ENCODE measurements at places on chromosomes 7 and 10.
A peak's percentile ranks its signal among the peaks of the same experiment; 100 is the strongest.

DNA sequence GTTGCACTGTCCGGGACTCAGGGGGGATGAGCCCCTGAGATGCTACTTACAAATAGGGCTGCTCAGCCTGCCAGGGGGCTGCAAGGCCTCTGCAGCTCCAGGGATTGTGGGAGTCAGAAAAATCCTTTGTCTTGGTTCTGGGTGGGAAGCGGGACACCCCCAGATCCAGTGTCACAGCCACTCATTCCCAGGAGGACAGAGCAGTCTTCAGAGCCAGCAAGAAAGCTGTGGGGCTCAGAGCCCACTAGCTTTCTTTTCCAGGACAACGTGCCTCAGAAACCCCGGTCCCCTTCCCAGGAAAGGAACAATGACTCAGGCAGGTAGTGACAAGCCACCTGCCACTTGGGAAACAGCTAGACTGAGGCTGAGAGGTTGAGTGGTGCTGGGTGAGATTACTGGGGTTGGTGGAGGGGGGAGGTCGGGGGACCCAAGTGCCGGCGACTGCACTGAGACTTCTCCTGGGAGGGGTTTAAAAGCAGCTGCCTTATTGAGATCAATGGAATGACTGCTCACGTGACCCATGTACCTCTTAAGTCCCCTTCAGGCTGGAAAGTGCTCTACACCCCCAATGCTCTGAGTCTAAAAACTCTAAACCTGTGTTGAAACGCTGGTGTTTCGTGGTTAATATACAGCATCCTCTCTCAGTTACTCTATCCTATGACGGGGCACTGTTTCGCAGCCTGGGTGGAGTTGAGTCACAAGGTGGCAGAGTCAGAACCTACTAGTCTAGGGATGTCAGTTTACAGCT, 123.6 kb downstream of the UBE2H start:
- no peak for DNase-seq

DNA sequence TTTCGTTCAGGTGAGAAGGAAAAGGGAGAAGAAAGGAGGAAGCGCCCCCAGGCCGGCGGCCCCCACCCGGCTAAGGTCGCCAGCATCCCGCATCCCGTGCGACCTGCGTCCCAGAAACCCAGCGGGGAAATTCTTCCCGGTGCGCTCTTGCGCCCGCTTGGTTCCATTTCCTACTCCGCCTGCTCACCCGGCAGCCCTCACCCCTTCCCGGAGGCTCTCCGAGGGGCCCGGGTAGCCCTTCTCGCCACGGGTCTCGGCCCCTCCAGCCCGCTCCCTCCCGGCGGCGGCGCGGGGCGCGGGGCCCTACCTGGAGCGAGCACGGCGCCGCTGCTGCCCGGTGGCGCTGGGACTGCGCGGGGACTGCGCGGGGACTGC, at the start of gene PRKCQ:
Gene PRKCQ (minus strand): TSS at position 373 of the 375 bp plus-strand sequence. CDS start 65,141 bp downstream, outside the sequence.
- DNase-seq, result no peak

DNA sequence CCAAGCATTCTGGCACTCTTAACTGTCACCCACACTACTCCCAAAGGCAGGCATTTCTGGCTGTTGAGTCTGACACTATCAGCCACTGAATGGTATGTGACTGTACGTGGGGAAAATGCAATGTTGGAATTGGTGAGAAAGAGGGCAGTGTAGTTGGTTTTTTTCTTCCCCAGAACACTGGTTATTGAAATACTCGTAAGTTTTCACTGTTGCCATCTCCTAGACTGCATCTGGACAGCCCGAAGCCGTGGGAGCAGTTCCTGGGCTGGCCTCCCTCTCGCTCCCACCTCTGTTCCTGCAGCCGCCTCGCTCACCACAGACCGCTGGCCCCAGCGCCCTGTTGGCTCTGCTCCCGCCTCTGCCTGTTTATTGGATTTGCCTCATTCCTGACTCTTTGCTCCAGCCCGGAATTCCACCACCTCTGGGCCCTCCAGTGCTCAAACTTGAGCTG, 5.7 kb downstream of the PLCE1 start:
- DNase-seq, result no peak

DNA sequence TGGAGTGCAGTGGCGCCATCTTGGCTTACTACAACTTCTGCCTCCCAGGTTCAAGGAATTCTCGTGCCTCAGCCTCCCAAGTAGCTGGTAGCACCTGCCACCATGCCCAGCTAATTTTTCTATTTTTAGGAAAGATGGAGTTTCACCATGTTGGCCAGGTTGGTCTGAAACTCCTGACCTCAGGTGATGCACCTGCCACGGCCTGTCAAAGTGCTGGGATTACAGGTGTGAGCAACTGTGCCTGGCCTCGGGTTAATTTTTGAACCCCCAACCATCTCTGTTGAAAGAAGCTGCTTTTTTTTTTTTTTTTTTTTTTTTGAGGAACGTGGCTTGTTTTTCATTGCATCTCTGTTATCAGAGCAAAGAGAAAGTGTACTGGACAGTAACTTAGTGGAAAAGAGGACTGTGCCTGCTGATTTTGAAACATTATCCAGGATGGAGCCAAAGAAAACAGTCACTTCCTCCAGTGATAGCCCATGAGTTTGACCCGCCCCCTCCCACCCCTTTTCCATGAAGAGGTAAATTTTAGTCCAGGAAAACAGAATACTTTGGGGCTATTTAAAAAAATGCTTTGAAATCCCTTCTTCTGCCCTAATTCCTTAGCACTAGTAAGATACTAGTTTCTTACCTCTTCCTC, 38.3 kb downstream of the WBP1L start:
- DNase-seq, result no peak

- DNase-seq, result no peak
Measured at GRCh38 chr7:42127232-42127622, 109.8 kb downstream of the GLI3 start.

- DNase-seq, result no peak
Measured at GRCh38 chr10:1367938-1368841, 312.0 kb downstream of the WDR37 start.

- no peak for DNase-seq
Measured at GRCh38 chr10:58064714-58065528, 202.8 kb downstream of the IPMK start.

DNA sequence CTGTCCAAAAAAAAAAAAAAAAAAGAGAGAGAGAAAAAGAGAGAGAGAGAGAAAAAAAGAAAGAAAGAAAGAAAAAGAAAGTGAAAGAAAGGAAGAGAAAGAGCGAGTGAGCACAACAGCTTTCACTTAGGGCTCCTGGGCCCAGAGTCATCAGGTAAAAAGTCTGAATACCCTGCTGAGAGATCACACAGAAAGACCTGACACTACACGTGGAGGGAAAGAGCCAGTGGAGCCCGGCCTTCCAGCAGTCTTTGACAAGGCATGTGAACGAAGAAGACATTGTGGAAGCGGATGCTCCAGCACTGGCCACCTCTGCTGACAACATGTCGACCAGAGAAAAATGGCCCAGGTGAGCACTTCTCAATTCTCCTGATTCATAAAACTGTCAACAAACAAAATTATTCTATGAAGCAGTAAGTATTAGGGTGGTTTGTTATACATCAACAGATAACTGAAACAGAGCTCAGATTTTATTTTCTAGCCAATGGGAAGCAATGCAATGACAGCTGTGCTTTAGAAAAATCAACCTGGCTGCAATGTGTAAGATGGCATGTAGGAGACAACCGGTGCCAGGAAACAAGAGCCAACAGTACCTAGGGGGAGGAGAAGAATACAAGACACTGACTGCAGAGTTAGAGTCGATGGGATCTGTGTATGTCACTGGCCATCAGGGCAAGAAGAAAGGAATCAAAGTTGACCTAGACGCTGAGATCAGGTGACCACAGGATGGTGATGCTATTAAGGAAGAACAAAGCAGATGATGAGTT, 4.4 kb downstream of the RNF216 start:
- no peak for DNase-seq

DNA sequence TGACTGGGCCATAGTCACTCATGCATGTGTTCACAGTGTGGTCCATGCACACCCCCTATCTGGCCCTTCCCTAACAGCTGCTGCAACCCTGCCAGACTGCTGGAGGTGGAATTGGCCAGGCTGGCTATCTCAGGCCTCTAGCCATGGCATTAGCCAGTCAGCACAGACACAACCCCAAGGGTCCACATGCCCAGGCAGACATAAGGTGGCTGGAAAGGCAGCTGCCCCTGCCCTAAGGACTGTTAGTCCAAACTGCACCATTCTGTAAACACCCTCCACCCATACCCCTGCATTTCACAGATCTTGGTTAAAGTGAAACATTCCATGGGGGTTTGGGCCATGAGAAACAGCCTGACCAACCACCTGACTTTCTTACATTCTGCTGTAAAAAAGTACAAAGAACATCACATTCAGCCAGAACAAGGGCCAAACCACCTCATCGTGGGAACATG, 137.4 kb upstream of the KCNMA1 start:
- DNase-seq, result no peak

GRCh38 chr10:72263613-72264241, 10.0 kb upstream of the DDIT4 start:
- DNase-seq, result no peak

DNA sequence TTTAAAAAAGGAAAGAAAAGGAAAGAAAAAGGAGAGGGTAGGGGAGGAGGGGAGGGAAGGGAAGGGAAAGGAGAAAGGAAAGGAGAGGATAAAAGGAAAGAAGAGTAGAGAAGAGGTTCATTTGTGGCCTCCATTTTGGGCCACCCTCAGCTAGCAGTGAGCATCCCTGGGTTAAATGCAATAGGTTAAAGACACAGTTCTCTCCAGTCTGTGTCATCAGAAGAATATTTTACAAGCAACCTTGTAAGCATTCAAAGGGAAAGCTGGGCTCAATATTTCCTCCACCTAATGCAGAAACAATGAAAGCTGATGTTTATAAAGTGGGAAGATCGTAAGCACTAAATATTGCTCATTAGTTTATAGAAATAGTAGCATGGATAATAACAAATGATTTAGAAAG, 219.1 kb upstream of the PITRM1 start:
- no peak for DNase-seq

- no peak for DNase-seq
Measured at GRCh38 chr7:37942934-37943610, 22.6 kb downstream of the EPDR1 start.

DNA sequence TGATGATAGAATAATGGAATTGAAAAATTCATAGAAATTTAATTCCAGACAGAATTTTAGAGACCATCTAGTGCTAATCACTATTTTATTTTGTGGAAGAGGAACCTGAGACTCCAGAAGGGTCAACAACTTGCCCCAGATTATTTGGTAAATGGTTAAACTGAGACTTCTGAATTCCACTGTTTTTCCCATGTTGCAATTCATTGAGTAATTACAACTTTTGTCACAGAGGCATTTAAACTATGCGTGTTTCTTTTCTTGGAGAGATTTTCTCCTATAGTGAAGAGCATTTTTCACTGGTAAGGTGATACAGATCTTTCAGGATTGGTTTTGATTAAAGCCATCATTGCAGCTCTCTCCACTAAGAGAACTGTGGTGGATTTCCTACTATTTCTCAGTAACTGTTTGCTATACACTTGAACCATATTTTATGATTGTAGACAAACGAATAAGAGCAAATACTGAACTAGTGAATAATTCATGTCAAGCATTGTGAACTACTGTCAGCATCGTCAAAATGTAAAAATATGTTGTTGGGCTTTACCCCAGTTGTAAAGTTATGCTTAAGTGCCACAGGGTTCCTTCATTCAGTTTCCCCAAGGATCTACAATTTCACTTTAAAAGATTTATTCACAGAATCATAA, 26.5 kb downstream of the LRGUK start:
- DNase-seq, result no peak

DNA sequence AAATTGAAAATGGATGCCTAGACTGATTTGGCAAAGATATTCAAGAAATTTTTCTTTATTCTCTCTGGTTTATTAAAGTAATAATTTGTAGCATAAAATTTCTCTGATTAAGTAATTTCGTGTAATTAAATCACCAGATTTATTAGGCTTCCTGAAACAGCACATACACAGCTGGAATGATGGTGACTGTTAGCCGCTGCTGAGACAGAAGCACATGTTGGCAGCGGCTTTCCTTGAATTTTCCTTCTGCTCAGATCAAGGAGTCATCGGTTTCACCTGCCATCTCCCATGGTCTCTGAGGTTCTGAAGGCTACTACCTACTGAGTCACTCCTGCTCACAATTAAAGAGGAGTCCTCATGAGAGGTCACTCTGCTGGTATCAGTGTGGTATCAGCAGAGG, 101.5 kb downstream of the GFRA1 start:
- DNase-seq, result no peak

DNA sequence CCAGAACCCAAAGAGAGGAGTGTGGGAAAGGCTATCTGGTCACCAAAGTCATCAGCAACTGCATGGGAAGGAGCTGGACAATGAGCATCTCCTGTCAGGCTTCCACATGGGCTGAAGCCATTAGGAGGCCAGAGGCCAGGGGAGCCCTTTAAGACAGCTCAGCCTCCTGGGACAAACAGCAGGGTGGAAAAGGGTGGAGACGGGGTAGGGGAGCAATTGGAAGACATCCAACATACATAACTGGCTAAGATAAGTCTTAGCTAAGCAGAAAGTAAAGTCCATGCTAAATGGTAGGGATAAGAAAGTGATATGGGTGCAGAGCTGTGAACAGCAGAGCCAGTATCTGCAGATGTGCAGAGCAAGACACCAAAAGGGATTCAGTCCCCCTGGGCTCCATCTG, 1.5 kb upstream of the OAT start:
- no peak for DNase-seq

DNA sequence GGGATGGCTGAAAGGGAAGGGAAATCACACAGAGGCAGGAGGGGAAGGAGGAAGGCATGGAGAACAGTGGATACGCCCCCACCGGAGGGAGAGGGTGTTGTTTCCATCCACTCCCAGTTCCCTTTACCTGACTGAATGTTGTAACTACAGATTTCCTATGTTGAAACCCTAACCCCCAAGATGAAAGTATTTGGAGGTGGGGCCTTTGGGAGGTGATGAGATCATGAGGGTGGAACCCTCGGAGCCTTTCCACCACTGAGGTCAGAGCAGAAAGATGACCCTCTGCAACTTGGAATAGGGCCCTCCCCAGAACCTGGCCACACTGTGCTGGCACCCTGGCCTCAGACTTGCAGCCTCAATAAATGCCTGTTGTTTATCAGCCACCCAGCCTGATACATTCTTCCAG, 48.6 kb upstream of the CNPY1 start:
- no peak for DNase-seq

- no peak for DNase-seq
Measured at GRCh38 chr10:59908808-59909143, 2.4 kb upstream of the CCDC6 start.

GRCh38 chr10:124745252-124745651, 1.1 kb upstream of the FAM53B start:
- DNase-seq, result no peak

GRCh38 chr7:16817536-16817935, 12.7 kb upstream of the AGR2 start:
- no peak for DNase-seq

- DNase-seq, result no peak
Measured at GRCh38 chr10:52331638-52332364, 17.7 kb downstream of the DKK1 start.

- no peak for DNase-seq
Measured at GRCh38 chr7:153543232-153543631, 509.0 kb upstream of the DPP6 start.

DNA sequence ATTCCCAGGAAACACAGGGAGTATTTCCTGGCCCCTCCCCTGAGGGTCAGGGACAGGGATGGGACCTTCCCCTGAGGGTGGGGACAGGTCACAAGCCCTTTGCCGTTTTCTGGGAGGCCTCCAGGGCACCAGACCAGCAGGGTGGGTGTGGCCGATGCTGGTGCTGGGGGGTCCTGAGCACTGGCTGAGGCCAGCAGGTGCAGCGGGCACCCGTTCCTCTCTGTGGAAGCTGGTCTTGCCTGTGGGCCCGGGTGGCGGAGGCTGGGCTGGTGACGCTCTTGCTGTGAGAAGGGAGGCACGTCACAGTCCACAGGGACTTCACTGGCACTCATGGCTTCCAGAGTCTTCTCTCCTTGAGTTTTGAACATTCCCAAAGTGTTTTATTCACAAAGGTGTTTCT, 44.2 kb upstream of the CFAP46 start:
- DNase-seq, result peak; percentile 64

Measured in posterior cingulate gyrus (tissue), 11 donors.